ENCODE measurements at places on chromosomes 3 and 15.

- no peak for DNase-seq
Observed at GRCh38 chr3:129558081-129558771, 15.3 kb downstream of the H1-8 start.

DNA sequence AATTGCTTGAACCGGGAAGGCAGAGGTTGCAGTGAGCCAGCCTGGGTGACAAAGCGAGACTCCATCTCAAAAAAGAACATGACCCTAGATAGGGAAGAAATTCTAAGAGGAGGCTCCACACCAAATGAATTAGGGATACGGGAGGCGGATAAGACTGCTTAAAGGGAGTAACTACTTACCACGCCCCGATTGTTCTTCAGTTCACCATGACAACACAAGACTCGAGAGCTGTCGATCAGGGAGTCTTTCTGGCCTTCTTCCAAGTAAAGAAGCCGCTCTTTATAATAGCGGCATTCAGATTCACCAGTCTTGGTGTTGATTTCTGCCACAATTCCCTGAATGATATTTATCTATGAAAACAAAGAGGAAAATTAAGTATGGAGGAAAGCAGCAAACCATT, 53.9 kb upstream of the TASOR start:
- DNase-seq = no peak

DNA sequence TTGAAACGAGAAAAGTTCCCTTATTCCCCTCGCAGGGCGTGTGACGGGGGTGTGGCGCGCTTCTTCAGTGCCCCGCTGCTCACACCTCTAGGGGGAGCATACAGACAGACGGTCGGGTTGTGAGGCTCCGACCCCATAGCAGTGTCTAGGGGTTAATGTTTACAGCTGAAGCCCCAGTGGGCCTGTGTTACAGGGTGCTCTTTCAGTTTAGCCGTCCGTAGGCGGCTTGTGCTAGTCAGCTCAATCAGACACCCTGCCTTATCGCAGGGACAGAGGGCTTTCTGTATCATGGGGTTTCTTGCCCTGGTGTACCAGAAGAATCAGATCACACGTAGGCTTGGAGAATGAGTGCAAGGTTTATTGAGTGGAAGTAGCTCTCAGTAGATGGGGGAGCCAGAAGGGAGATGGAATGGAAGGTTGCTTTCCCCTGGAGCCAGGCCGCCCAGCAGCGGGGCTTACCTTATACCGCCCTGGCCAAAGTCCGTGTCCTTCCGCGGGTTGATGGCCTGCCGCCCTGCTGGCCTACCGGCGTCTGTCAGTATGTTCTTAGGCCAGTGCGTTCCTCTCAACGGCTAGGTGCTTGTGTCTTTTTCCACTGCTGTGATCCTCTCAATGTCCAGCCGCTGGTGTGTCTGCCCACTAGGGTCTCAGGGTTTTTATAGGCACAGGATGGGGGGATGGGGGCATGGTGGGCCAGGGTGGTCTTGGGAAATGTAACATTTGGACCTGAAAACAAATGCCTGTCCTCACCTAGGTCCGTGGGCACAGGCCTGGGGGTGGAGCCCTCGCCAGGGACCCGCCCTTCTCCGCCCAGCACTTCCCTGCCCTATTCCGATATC, 32.2 kb upstream of the ACP3 start:
- DNase-seq = no peak

GRCh38 chr3:54963641-54964040, 35.8 kb upstream of the LRTM1 start:
- DNase-seq = no peak

GRCh38 chr3:130699765-130700164, 46.9 kb downstream of the PIK3R4 start:
- no peak for DNase-seq

- no peak for DNase-seq
Observed at GRCh38 chr3:133487204-133487603, 86.3 kb upstream of the CDV3 start.

GRCh38 chr3:195450731-195451229, 8.0 kb upstream of the ACAP2 start:
- DNase-seq = no peak

DNA sequence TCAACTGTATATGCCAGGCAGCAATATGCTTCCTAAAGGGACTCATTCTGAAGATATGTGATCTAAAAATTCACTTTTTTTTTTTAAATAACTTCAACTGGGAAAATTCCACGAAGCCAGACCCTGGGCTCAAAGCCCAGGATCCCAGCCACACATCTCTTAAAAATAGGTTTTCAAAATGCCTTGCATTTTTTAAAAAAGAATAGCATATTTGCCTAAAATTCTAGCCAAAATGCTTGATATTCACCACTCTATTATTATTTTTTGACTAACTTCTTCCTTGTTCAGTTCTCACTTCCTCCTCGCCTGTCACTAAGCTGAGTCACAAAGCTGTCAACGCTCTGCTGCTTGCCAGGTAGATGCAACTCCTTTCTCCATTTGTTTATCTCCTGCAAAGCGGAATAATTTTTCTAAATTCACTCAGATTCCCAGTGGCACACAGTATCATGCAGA, 28.0 kb upstream of the VGLL4 start:
- no peak for DNase-seq

DNA sequence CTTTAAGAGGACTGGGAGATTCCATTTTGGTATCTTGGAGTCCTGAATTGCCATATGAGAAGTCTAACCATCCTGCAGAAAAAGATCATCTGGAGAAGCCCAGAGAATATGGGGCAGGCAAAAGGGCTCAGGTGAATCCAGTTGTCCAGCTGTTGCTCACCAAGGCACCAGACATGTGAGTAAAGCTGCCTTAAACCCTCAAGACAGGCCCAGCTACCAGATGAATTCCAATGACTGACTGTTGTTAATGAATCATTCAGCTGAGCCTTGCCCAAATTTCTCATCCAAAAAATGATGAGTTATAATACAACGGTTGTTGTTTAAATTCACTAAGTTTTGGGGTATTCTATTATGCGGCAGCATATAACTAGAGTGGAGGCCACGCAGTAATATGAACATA, 22.0 kb upstream of the NANOGP8 start:
- DNase-seq = no peak

- no peak for DNase-seq
Observed at GRCh38 chr3:165193366-165194254, 2.6 kb downstream of the SLITRK3 start.

DNA sequence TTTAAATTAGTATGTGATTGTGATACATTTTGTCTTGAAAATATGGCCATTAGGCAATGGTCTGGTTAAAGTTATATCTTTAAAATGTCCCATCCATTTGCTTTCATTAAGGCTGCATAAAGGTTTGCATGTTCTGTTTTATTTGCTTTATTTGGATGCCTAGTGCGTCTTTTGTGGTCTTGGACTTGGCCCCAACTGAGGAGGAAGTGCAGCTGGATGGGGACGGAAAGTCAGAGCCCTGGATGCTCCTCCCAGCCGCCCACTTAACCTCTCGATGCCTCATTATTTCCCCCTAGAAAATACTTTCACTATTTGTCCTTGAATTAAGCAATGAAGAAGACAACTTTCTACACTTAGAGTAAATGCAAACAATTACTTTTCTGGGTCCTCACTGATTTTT, 898.2 kb downstream of the MCTP2 start:
- no peak for DNase-seq

DNA sequence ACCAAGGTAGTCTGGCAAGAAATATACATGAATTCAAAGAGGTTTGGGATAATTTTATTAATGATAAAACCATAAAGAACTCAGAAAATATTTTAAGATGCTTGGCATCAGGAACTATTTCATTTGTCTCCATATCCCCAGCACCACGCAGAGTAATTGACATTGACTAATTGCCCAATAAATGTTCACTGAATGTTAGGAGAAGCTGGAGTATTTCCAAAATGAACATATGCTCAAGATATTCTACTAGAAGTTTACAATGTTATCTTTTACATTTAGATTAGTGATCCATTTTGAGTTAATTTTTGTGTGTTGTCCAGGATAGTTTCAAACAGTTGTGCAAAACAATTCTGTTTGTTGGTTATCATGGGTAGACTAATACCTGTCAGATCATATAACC, 298.8 kb upstream of the CTDSPL start:
- no peak for DNase-seq

GRCh38 chr3:171261487-171261886, 198.7 kb downstream of the TNIK start:
- DNase-seq = no peak

GRCh38 chr3:119870512-119870911, 88.6 kb downstream of the NR1I2 start:
- no peak for DNase-seq

DNA sequence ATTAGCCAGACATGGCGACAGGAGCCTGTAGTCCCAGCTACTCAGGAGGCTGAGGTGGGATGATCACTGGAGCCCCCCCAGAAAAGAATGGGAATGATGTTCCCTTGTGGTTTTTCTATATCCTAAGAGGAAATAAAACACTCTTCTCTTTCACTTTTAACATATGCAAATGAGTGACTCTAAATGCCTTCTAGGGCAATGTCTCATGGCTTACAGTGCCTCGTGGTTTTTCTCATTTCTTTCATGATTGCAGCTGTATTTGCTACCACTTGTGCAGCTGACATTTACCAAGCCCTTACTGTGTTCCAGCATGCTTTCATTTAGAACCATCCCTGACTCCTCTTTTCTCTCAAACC, 26.4 kb downstream of the STOML1 start:
- no peak for DNase-seq

DNA sequence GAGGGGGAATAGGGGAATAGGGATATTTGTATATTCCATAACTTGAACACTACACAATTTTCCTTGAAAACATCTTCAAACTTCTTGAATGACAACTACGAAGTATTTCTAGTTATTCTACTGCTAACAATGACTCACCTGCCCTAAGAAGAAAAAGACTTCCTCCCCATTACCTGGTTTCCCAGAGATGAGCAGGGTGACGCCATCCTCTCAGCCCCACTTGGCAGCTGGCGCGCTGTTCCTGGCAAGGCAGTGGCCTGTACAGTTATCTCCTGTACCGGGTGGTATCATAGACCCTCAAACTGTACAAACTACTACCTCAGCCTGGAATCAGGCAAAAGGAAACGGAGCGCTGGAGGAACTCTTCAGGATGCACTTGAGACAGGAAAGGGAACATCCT, 10.4 kb downstream of the WDR82 start:
- DNase-seq = peak; percentile 67

GRCh38 chr15:79243723-79244122, 38.8 kb upstream of the ANKRD34C start:
- no peak for DNase-seq

GRCh38 chr3:195905970-195906864, 2.1 kb downstream of the TNK2 start:
- DNase-seq = no peak

- DNase-seq = no peak
Observed at GRCh38 chr3:3366386-3366785, 186.9 kb upstream of the CRBN start.

- no peak for DNase-seq
Observed at GRCh38 chr3:23741036-23741706, 64.6 kb upstream of the UBE2E1 start.

DNA sequence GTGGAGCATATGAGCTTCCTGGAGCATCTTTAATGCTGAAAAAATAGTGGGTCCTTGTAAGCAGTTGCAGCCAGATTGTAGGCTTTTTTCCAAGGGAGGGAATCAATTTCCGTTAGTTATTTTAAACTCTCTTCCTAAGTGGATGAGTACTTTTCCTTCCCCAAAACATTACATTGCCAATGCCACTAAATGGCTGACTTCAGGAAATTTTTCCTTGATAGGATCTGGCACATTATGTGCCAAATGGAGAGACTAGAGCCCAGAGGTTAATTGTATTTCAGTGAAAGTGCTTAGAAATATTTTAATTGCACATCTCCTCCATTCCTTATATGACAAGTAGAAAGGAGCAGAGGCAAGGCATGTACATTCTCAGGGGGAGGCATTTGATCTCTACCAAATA, 83.5 kb downstream of the TNFAIP8L3 start:
- DNase-seq = no peak

- no peak for DNase-seq
Observed at GRCh38 chr3:186506857-186507256, 37.3 kb downstream of the CRYGS start.

DNA sequence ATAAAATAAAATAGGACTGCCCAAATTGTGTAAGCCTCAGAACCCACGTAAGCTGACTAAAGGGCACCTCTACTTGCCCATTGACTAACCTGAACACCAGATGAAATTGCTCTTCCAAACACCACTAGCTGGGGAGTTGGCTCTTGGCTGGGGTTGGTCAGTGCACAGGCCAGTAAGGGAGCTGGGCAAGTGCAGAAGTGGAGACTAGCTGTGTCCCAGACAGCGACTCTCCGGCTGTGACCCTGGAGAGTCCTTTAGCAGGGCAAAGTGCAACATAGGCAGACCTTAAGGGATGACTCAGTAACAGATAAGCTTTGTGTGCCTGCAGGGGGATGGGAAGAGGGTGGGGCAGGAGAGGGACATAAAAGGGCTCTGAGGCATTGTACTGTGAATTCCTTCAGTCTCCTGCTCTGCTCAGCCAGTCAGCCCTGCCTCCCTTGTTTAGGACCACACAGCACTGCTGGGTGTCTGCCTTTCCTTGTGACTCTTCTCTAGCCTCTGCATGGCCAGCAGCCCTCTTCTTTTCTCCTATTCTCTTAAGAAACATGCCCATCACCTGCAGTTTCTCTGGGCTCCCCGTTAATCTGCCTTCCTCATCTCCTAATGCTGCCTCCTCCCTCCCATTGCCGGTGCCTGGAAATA, 13.2 kb downstream of the NR1I2 start:
- no peak for DNase-seq

DNA sequence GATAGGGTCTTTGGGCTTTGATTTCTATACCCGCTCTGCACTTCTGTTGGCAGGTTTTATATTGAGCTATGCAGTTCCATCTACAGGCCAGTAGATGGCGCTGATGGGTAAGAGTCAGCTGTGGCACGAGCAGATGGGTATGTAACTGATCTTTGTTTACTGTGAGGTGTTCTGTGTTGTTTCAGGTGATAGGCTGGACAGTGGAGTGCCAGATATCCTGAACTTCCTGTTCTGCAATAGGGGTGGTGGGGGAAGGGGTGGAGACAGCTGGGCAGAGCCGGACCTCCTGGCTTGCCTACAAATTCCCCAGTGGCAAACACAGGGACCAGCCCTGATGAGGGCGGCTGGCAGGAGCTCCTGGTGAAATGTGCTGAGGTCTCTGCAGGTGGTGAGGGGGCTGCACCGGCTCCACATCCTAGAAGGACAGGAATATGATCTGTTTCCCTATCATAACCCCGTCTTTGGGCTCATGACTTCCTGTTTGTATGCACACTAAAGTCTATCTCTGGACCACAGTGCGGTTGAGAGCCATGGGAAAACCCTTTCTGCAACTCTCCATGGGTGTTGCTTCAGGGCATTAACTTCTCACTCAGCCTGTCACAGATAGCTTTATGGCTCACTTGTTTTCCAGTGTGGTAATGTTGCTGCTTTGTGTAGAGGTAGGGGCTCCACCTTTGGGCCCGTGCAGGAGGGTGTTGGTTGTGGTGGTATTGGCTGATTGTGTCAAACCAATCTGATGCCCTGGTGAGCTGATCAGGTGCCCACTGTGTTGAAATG, 13.4 kb upstream of the FAM98B start:
- DNase-seq = peak; percentile 52

GRCh38 chr3:148600902-148601765, 96.6 kb upstream of the AGTR1 start:
- no peak for DNase-seq

GRCh38 chr15:49751191-49751590, 130.3 kb downstream of the DTWD1 start:
- no peak for DNase-seq

- DNase-seq = no peak
Observed at GRCh38 chr3:150411976-150412375, 3.9 kb downstream of the TSC22D2 start.
